NCI-H1417 (cell line): ENCODE measurements at places on chromosomes 5 and 9.
A peak's percentile ranks its signal among the peaks of the same experiment; 100 is the strongest.

- DNase-seq, result no peak
Measured at GRCh38 chr5:32713770-32714381, 2.8 kb downstream of the NPR3 start.

DNA sequence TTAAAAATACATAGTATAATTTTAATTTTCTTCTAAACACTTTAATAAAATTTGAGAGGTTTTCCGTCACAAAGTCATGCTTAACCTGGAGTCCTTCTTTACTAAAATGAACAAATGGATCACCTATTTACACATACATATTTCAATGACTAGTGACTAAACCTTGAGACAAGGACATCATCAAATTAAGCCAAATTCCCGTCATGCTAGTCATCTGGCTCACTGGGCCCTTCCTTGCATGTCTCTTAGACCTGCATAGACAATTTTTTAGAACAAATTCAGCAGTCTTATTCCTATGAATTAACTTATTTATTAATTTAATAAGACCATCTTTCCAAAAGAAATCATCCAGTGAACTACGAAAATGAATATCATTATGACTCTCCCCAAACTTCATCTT lies 26.6 kb downstream of the ERAP2 start:
- no peak for DNase-seq

- peak; percentile 31 for DNase-seq
Measured at GRCh38 chr5:99037668-99038067, 108.9 kb upstream of the CHD1 start.

DNA sequence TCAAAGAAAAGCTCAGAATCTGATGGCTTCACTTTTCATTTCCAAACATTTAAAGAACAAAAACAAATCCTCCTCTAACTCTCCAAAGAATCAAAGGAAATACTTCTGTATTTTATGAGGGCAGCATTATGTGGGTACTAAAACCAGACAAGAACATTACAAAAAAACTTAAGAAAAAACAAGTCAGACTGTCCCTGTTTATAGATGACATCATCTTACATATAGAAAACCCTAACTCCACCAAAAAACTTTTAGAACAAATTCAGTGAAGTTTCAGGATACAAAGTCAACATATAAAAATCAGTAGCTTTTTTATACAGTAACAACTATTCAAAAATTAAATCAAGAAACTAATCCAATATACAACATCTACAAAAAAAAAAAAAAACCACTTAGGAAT lies 136.2 kb downstream of the PJA2 start:
- DNase-seq, result no peak

DNA sequence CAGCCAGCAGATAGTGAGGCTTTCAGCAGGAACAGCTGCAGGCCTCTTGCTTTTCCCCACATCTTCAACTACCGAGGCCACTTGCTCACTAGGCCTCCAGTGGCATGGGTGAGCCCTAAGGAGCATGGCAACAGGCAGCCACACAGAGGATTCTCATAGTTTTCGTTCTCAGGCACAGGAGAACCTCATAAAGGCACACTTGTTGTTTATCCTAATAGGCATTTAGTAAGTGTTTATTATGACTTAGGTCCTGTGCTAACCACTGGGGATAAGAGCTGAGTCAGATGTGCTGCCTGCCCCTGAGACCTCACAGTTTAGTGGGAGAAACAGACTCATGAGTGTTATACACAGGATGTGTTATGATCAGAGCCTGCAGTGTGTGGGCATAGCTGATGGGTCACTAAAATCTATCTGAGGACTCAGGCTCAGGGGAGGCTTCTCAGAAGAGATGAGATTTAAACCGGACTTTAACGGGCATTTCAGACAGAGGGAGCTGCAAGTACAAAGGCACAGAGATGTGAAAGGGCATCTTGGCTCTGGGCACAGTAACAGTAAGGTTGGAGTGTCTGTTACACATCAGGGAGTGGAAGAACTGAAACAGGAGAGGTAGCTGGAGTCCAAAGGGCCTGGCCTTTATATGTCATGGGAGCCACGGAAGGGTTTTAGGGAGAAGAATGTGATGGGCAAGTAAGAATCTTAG lies 21.0 kb upstream of the HEMGN start:
- DNase-seq, result no peak

GRCh38 chr9:90311811-90312210 lies 330.8 kb downstream of the DIRAS2 start:
- DNase-seq, result no peak

GRCh38 chr5:148924817-148925216 lies 98.4 kb downstream of the ADRB2 start:
- DNase-seq, result no peak

- DNase-seq, result peak; percentile 75
Measured at GRCh38 chr5:126777257-126777974, 480 bp downstream of the LMNB1 start.

DNA sequence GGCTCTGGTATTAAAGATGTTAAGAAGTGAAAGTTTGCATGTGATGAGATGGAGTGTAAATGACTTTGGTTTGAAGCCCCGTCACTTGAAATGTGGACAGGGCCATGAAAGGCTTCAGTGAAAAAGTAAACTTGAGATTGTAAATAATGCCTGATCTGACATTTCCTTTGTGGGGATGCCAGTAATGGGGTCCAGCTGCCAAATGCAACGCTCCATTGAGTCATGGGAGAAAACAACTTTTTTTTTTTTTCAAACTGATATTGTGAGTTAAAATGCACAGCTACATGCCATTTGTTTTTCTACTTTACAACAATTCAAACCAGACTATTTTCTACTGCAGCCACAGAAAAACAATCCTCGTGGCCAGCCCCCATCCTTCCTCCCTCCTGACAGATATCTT lies 327.0 kb upstream of the TNC start:
- DNase-seq, result peak; percentile 9

- no peak for DNase-seq
Measured at GRCh38 chr5:57002959-57003485, 51.1 kb upstream of the MIER3 start.

GRCh38 chr5:111060169-111060568 lies 11.3 kb upstream of the TSLP start:
- DNase-seq, result no peak

- no peak for DNase-seq
Measured at GRCh38 chr9:126818482-126818881, 13.6 kb downstream of the ZBTB43 start.

DNA sequence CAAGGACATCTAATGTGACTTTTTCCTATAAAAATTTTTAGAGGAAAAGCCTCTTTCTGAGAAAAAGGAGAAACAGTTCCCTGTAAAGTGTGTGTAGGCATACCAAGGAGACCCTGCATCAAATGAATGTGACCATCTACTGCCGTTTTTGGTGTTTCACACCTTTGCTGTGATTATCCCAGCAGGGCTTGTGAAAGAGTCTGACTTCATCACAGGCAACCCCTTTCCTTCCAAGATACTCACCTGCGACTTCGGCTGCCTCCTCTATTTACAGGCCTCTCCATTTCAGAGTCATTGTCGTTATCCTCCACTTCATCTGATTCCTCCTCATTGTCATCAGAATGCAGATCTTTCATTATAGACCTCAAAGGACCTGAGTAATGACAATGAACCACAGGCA lies 259.1 kb downstream of the MLLT3 start:
- DNase-seq, result peak; percentile 32

DNA sequence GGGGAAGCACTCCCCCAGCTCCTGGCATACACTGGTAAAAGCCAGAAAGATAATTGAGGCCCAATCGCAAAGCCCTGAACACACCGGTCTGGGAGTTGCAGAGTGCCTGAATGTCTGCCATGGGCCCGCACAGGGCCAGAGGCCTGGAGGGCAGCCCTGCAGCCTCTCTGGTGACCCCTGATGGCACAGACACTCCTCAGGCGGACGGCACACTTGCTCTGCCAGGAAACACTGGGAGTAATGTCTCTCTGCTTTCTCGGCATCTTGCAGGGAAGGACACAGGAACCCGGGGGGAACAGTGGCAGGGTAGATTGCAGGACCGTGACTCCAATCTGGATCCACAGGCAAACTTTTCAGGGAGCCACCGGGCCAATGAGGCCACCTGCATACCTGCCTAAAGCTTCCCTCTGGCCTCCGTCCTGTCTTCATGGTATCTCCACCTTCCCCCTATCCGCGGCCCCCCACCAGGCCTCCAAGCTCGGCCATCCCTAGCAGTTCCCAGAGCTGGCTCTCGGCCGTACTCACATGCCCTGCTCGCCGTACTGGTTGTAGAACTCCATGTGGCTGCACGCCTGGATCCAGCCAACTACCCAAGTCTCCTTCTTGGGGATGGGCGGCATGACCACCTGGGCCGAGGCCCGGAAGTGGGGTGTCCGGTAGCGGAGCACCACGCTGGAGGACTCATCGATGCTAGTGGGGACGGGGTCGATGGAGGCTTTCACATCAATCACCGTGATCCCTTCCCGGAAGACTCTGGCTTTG lies 797 bp downstream of the FAM78A start:
- no peak for DNase-seq

- DNase-seq, result no peak
Measured at GRCh38 chr9:120505186-120505585, 74.8 kb downstream of the CDK5RAP2 start.

DNA sequence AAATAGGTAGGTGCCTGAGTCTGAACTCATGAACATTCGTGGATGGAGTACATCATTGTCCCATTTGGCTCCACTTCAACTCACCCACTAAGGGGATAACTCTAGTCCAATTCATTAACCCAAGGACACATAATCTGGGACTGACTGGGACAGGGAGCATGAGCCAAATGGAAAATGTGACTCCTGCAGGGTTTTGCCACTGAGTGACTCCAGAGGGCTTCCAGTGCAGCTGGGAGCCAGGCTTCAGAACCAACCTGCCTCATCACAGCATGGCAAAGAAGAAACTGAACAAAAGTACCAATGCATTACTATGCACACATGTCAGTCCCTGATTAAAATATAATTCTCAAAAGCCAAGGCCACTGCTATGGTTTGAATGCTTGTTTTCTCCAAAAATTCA lies 159.7 kb upstream of the SNX2 start:
- no peak for DNase-seq

- DNase-seq, result no peak
Measured at GRCh38 chr5:145598184-145598583, 237.0 kb downstream of the PRELID2 start.
